ENCODE measurements at places on chromosomes 2 and 18.

DNA sequence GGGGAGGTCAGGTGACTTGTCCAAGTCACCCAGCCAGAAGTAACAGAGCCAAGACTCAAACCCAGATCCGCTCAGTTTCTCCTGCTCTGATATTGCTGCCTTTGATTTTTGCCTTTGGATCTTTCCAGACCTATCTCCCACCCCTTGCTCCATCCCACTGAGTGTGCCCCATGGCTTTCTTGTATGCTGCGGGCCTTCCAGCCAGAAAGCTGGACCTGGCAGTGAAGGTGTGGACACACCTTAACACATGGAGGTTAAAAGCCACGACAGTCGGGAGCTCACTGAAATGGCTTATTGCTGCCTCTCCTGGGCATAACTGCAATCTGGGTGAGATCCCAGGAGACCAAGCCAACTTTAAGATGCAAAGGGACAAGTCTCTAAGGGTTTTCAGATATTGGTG lies 86.7 kb downstream of the LONRF2 start:
- no peak for DNase-seq

- DNase-seq = peak; percentile 24
These were observed 34.2 kb upstream of the EN1 start for GRCh38 chr2:118881490-118882129.

DNA sequence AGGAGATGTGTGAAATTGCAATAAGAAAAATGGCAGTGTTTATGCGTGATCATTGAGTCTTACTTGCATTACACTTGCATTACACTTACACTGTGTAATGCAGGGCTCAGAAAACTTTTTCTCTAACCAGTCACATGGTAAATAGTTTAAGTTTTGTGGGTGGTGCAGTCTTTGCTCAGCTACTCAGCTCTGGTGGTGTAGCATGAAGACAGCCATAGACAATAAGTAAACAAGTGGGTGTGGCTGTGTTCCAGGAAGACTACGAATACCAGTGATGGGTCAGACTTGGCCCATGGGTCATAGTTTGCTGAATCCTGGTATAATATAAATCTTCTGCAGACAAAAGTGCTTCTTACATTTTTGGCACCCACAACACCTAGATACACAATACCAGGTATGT lies 115.6 kb upstream of the CYP1B1 start:
- DNase-seq = no peak

DNA sequence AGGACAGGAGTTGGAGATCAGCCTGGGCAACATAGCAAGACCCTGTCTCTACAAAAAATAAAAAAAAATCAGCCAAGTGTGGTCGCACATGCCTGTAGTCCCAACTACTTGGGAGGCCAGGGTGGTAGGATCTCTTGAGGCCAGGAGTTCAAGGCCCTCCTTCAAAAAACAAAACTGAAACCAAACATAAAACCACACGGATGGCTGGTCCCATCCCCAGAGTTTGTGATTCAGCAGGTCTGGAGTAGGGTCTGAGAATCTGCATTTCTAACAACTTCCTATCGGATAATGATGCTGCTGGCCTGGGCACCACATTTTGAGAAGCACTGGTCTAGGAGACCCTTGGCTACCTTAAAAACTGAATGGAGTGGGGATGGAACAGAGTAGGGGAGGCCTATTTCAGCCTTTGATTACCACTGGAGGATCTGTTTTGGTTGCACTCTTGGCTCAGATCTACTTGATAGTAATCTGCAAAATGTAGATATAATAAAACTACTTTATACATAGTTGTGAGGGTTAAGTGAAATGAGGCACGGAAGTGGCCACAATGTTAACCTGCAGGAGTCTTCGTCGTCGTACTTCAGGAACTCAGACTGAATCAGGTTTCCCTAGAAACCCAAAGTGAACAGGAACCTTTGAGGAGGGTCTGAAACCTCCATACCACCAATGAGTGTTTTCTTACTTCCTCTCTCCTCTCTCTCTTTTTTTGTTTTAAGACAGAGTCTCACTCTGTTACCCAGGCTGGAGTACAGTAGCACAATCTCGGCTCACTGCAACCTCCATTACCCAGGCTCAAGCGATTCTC lies 25.5 kb upstream of the NFE2L2 start:
- DNase-seq = no peak

GRCh38 chr2:144071461-144071860 lies 448.5 kb downstream of the ZEB2 start:
- DNase-seq = no peak

DNA sequence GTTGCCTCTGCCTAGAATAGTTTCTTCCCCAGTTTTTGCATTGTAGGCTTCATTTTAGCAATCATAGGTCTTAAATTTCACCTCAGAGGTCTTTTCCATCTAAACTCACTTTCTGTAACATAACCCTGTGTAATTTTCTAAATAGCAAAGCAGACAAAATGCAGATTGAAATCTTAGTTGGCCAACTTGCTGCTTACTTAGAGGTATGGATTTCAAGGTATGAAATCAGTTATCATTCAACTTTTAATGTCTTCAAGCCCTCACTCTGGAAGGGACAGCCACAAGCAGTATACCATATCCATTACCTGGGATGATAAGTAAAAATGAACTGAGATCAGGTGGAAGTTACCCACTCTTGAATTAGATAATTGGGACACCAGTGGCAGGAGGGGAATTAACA lies 3.9 kb downstream of the CCDC121 start:
- no peak for DNase-seq

DNA sequence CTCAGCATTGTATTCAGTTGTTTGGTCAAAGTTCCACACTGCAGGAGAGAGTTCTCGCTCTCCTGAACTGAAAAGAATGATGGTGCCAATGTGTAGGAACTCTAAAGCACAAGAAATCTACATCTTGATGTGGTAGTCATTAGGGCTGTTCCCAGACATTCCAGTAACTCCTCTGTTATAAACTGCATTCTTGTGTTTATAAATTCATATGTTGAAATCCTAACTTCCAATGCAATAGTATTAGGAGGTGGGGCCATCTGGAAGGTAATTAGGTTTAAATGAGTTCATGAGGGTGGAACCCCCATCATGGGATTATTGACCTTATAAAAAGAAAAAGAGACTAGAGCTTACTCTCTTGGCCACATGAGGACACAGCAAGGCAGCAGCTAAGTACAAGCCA lies 239.6 kb downstream of the CDH20 start:
- DNase-seq = no peak

GRCh38 chr2:21658907-21659477 lies 535.2 kb downstream of the TDRD15 start:
- no peak for DNase-seq

GRCh38 chr2:54206596-54206995 lies 49.4 kb downstream of the TSPYL6 start:
- peak; percentile 35 for DNase-seq

GRCh38 chr18:47686806-47687205 lies 243.7 kb downstream of the SMAD2 start:
- no peak for DNase-seq

- DNase-seq = no peak
These were observed 282.6 kb downstream of the STK39 start for GRCh38 chr2:167964650-167965413.

DNA sequence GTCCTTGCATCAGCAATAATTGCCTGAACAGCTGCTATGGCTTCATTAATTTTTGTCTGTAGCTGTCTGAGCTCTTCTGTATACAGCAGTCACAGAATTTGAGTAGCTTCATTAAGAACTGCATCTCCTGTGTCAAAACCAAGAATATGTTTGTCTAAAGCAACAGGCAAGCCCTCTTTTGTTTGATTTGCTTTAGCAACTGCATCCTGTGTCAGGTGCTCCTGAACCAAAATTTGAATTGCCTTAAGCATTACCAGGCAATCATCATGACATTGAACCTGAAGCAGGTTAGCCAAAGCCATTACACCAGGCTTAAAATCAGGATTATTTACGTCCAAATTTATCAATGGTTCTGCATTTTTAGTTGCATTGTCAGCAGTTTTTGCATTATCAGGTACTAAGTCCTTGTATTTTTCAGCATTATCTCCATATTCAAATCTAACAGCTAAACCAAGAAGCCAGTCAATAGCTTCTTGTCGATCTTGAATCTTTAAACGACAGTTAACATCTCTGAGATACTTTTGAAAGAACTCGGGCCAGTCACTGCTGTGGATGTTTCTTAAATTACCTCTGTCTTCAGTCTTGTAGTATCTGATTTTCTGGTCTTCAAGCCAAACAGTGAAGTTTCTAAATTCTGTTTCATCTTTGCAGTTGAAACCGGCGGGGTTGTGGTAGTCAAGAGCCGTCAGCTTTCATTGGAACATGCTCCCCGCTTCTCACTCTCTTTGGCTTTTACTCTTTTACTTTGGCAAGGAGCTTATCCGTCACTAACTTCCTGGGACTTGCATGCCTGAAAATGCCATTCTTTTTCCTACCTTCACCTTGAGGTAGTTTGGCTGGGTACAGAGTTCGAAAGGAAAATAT lies 42.2 kb downstream of the MERTK start:
- no peak for DNase-seq

- DNase-seq = no peak
These were observed 204.7 kb upstream of the PID1 start for GRCh38 chr2:229475778-229476177.

DNA sequence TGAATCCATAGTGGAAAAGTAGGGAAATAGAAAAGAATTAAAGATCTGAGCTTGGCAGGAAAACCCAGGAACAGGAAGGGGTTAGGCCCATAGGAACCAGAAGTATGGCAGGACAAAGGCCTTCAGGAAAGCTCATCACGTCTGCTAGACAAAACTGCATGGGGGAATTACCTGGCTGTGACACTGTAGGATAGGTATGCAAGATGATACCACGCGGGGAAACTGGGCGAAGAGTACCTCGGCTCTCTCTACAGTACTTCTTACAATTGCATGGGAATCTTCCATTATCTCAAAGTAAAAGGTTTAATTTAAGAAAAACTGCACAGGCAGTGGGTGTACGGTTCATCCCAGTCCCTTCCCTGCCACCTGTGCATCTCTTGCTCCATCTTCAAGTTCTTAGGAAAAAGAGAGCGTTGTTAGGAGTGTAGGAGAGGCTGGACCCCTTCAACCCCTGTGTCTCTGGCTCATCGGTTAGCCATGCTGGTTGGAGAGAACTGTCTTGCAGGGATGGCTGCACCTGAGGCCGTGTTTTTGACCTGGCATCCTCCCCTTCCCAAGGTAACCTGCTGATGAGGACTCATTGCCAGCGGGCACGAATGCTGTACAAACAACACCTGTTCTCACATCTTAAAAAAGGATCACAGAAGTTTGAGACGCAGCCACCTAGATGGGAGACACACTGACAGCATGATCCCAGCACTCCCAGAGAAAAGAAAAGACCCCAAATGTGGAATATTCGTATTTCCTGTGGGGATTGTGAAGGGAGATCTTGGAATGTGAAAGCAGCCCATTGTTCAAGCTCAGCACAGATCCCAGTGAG lies 120.5 kb upstream of the COPS8 start:
- no peak for DNase-seq

- no peak for DNase-seq
These were observed 15.6 kb downstream of the PDE6D start for GRCh38 chr2:231765496-231765929.

GRCh38 chr2:21804151-21804550 lies 680.4 kb downstream of the TDRD15 start:
- DNase-seq = no peak

GRCh38 chr2:28435814-28436351 lies 43.2 kb downstream of the FOSL2 start:
- DNase-seq = no peak

DNA sequence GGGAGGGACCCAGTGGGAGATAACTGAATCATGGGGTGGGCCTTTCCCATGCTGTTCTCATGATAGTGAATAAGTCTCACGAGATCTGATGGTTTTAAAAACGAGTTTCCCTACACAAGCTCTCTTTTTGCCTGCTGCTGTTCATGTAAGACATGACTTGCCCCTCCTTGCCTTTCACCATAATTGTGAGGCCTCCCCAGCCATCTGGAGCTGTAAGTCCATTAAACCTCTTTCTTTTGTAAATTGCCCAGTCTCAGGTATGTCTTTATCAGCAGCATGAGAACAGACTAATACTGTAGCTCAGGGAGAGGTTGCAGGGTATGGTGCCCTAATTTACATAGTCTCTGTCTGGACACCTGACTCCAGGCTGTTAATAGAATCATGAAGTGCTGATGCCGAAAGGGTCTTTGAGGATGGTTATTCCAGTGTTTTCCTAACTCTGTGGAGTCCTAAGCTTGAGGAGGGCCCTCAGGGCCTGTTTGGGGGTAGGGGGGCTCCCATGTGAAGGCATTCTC lies 343.2 kb downstream of the ALK start:
- no peak for DNase-seq

- no peak for DNase-seq
These were observed 185.5 kb downstream of the MYCN start for GRCh38 chr2:16125614-16126516.

DNA sequence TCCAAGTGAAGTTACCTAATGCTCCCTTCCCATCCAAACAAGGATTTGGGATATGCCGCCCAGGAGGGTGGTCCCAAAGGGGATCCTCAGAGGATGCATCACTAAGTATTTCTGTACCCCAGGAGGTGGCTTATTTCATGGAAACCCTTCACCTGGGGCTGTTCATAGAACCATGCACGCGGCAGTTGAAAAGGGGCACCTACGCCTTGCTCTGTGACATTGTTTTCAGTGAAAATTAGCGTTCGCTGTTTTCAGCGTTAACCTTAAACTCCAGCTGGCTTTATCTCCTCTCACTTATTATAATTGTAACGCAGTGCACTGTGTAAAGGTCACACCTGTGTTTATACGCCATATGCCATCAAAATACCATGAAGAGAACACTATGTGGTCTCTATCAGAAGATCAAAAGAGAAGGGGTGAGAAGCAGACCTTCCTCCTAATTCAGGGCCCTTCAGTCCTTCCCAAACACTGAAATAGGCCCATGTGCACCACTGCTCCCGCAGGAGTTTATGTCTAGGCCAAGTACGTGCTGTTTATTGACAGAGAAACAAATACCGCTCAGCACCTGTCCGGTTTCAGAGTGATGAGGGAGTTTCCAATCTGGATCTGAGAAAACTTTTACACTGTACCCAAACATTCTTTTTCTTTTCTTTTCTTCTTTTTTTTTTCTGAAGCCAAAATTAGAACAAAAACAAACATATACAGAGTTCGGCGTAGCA lies 162.1 kb downstream of the BCL2 start:
- peak; percentile 47 for DNase-seq

DNA sequence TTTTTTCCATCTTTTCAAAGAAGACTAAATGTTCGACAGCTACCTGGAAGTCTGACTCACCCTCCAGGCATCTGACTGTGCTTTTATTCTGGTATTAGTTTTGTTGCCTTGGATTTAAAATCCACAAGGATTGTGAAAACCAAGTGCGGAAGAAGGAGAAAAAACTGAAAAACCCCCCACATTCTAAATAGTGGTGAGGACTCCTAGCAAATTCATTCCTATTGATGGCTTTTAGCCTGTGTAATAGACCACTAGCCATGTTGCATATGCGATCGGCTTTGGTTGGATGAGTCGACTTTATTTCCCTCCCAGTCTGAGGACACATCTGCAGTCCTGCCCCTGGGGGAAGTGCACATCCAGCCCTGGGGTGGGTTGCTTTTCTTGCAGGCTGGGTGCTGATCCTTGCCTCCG lies 16.9 kb downstream of the LDLRAD4 start:
- no peak for DNase-seq

GRCh38 chr18:50144540-50144939 lies 50.4 kb downstream of the MYO5B start:
- no peak for DNase-seq

GRCh38 chr2:31088504-31089195 lies 49.6 kb downstream of the GALNT14 start:
- DNase-seq = no peak

Measured in SHP77 (cell line).